ENCODE measurements at places on chromosomes 1 and 21.
A peak's percentile ranks its signal among the peaks of the same experiment; 100 is the strongest.

DNA sequence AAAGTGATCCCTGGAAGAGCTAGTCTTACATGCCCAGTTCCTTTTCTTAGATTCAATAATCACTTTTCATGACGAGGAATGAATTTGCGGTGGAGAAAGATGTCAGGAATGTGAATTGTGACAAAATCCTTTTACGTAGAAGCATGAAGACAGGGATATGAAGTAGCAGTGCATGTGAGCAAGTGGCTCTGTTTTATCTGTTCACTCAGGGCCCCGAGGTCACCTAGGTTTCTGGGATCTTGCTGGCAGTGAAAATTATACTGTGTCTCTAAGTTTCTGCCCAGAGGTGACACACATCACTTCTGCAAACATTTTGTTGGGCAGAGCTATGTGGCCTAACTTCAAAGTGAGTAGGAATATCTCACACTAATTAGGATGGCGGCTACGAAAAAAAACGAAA is 79.3 kb downstream of the USP25 start:
- no peak for DNase-seq

DNA sequence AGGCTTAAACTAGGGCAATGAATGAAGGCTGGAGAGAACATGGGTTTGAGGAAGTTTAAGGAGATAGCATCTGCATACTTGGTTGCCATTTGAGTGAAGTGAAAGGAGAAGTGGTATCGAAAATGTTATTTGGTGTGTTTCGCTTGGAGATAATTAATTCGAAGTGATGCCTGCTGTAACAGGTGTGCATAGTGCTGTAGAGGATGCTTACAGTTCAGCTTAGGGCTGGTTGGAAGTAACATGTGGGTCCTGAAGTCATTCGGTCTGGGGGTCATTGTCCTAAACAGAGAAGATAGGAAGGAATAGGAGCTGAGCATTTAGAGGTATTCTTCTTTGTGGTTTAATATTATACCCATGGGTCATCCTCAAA is 301 bp upstream of the NUDT17 start:
- DNase-seq, result no peak

DNA sequence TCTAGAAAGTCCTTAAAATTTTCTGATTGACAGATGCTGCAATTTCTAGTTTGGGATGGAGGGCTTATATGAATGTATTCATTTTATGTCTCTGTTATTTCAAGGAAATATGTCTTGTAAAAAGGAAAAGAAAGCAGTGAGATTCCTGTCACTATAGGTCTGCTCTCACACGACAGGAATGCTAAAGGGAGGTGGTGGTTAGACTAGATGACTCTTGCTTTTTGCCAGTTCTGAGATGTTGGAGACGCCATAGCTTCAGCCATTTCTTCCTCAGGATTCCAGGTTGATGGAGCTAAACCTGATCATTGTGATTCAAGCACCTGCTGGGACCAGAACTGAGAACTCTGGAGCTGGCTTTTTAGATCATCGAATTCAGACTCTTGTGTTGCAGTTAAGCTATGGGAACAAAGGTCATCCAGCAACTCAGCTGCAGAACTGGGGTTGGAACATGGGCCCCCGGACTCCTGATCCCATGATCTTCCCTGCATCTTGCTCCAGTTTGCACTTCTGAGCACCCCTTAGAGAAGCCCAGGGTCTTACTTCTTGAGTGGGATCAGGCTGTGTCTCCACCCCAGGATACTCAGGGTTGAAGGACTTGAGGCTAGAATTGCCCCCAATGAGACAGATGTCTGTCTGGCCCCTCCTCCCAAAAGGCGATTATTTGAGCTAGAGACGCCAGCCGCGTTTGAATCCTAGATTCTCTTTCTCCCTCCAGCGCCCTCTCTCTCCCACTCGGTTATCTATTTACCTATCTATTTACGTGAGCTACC is 46.7 kb upstream of the FOXO6 start:
- DNase-seq, result no peak

DNA sequence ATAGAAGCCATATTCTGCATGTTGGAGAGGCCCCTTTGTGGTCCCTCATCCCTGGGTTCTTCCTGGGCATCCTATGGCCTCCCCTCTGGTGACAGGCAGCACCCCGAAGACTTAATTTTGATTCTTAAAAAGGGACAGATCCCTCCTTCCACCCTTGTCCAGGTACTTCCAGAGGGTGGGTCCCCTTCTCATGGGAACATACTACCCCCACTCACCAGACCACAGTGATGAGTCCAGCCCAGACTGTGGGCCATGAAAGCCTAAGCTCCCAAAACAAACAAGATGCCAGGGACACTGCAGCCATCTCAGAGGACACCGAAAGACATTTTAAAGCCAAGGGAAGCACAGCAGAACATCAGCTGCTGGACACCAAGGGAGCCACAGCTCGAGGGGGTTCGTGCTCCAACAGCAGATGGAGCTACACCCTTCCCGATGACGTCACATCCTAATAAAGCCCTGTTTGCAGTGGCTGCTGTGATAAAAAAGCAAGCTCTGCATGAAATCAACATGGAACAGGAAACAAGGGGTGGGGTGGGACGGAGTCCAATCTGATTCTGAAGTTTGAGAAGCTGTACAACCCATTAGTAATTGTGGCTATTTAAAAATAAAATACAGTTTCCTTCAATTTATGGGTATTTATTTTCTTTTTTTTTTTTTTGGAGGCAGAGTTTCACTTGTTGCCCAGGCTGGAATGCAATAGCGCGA is 32.4 kb downstream of the GNB1 start:
- DNase-seq, result no peak

DNA sequence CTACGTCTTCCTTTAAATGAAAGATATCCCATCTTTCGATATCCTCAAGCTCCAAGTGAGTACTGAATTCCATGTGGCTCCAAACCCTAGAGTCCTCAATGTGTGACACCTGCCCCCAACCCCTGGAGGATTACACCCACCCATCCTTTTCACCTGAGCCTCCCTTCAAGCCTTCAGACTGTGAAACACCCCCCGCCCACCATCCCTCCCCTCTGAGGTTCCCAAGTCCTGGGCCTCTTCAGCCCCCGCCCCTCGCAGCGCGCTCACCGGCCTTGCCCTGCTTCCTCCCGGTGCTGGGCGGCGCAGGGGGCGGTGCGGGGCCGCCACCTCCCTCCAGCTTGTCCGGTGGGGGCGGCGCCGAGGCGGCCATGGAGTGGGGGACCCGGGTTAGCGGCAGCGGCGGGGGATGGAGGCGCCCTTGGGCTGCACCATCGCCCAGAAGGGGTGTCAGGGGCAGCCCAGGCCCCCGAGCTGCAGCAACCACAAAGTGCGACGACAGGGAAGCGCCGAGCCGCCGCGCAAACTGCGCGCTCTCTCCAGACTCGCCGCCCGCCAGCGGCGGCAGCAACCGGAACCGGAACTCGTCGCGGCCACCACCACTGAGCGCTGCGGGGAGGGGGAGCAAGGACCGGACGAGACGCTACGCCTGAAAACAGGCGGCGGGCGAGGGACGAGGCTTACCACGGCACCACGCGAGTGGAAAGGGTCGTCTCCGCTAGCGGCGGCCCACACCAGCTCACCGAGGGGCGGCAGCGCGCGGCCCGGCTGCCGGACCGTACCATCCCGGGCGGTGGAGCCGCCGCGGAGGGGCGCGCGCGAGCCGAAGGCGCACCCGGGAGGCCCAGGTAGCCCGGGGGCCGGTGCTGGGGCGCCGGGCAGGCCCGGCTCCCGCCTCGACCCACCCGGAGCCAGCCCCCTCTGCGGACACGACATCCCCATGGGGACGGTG is at the start of gene PYGO2:
TSS of gene PYGO2 (minus strand) at position 576 of the 949 bp plus-strand sequence. CDS start at position 370, 206 bp downstream.
- DNase-seq, result peak; percentile 65

DNA sequence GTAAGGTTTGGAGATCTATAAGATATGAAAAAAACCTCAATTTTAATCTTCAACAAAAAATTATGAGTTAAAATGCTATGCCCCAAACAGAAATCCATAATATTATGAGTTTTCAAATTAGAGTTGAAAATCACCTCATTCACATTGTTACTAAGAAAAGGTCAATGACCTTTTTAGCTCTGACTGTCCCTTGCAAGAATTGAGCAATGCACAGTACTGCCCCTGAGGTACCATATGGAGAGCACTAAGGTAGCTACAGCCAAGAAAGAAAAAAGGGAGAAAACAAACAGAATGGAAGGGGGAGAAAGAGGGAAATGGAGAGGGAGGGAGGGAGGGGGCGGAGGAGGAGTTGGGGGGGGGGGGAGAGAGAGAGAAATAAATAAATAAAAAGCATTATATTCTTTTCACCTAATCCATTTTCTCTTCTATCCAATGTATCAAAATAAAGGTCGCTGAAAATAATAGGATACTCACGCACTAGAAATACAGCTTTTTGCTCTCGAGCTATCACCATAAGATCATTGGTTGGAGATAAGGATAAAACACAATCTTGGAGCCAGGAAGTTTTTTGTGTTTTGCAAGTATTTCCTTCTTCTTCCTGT is 58.8 kb downstream of the RAB3GAP2 start:
- DNase-seq, result no peak

- no peak for DNase-seq
These were observed 72.9 kb downstream of the AGPAT3 start for GRCh38 chr21:43937891-43938309.

DNA sequence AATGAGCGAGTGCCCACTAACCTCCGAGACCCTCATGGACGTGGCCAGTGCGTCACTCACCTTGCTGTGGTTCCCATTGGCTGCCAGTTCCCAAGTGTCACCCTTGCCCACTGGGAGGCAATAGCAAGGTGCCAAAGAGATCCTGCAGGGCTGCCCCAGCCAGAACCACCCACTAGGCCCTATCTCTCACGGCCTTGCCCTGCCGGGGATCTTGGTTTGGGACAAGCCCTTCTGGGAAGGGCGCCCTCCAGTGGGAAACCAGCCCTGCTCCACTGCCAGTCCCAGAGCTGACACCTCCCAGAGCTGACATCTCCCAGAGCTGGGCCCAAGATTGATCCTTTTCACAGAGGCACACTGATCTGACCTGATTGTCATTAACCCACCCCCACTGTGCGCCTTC is 2.1 kb upstream of the SELENON start:
- DNase-seq, result no peak

GRCh38 chr1:151846062-151846568 is 6.5 kb upstream of the C2CD4D start:
- no peak for DNase-seq

GRCh38 chr1:8867878-8868567 is 10.5 kb downstream of the ENO1 start:
- no peak for DNase-seq

DNA sequence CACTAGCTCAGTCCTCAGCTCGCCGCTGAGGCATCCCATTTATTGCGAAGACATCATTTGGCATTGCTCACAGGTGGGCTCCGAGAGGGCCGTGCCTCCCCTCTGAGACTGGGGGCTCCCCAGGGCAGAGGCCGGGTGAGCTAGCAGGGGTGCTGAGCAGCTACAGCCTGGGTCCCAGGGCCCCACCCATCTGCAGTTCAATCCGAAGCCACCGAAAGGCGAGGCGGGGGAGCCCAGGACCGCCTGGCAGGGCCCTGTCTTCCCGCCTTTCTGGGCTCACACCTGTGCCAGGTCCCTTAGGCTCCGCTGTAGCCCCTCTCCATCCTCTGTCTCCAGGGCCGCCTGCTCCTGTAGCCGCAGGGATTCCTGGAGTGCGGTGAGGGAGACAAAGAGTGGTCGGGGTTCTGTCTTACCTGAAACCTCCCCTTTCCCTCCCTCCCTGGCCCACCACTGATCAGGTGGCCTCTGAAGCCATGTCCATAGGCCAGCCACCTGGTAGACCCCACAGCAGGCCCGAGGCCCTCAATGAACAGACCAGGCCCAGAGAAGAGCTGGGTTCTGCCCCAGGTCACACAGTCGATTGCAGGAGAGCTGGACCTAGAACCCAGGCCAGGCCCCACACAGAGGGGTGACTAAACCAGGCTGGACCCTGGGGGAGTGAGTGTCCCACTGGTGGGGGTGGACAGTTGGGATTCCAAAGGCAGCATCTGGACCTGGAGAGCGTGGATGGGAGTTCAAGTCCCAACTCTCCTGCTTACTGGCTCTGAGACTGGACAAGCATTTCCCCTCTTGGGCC is 18.1 kb upstream of the NBPF1 start:
- no peak for DNase-seq

DNA sequence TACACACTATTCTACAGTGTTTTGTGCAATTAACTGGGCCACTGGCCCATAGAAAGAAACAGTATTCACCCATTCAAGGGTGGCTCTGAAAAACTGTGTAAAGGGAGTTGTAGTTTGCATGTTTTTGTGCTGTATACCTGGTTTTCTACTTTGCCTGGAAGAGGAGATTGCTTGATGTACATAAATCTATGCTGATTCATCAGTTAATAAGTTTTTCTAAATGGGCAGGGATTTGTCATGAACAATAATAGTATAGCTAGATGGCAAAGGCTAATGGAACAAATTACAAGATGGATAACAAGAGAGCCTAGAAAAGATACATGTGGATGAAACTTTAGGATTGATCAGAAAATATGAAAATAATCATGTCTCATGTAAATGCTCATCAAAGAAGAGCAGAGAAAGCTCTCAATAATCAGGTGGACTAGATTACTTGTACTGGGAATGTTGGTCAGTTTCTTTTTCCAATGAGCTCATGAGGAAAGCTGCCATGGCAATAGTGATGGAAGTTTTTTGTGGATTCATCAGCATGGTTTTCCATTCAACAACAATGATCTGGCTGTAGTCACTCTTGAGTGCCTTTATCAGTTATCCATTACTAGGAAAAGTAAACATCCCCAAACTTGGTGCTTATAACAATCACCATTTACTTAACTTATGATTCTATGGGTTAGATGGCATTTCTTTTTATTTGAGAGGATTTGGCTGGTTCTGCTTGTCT is 602.8 kb downstream of the BRINP3 start:
- no peak for DNase-seq

- peak; percentile 16 for DNase-seq
These were observed 31.3 kb downstream of the NCMAP start for GRCh38 chr1:24586970-24587820.

GRCh38 chr1:27400082-27400962 is 7.9 kb downstream of the GPR3 start:
- no peak for DNase-seq

DNA sequence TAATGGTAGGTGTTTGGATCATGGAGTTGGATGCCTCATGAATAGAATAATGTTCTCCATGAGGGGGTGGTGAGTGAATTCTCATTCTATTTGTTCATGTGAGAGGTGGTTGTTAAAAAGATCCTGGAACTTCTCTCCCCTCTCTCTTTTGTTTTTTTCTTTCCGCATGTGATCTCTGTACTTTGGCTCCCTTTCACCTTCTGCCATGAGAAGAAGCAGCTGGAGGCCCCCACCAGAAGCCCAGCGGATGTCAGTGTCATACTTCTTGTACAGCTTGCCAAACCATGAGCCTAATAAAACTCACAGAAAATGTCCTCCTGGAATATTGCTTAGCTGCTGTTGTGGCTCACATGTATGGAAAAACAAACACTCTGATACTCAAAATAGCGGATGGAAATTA is 1212.3 kb upstream of the NCAM2 start:
- no peak for DNase-seq
